ENCODE measurements at places on chromosomes 1 and 21.
A peak's percentile ranks its signal among the peaks of the same experiment; 100 is the strongest.

DNA sequence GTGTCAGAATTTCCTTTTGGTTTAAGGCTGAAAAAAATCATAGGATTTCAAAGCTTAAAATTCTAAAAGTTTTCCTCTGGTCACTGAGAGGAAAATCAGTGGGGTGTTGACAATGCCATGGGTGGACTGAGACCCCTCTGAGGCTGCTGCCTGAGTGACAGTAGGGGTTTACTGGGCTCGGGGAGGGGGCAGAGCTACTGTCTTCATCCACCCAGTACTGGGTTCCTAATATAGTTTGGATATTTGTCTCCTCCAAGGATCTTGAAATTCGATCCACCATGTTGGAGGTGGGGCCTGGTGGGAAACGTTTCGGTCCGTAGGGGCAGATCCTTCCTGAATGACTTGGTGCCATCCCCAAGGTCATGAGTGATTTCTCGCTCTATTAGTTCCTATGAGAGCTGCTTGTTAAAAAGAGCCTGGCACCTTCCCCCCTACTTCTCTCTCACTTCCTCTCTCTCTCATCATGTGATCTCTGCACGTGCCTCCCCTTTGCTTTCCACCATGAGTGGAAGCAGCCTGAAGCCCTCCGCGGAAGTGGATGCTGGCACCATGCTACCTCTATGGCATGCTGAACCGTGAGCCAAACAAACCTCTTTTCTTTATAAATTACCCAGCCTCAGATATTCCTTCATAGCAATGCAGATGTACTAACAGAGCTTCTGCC lies 72.3 kb downstream of the MAP10 start:
- no peak for DNase-seq

GRCh38 chr1:184930232-184930631 lies 44.1 kb downstream of the NIBAN1 start:
- DNase-seq, result no peak

DNA sequence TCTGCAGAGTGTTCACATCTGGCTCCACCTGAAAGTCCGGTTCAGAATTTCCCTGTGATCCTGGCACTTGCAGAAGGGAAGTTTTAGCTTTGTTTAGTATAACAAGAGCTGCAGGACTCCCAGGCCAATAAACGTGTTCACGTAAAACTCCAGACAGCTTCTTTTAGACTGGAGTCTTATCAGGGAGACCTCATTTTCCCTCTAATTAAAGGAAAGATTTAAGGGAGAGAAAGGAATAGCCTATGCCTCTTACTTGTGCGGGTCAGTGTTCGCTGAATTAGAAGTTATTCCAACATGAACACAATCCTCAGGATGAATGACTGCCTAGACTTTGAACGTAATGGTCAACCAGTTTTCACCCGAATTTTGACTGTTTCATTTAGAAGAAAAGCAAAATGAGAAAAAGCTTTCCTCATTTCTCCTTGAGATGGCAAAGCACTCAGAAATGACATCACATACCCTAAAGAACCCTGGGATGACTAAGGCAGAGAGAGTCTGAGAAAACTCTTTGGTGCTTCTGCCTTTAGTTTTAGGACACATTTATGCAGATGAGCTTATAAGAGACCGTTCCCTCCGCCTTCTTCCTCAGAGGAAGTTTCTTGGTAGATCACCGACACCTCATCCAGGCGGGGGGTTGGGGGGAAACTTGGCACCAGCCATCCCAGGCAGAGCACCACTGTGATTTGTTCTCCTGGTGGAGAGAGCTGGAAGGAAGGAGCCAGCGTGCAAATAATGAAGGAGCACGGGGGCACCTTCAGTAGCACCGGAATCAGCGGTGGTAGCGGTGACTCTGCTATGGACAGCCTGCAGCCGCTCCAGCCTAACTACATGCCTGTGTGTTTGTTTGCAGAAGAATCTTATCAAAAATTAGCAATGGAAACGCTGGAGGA lies 202.1 kb upstream of the SGIP1 start:
- peak; percentile 80 for DNase-seq

- peak; percentile 25 for DNase-seq
These were observed 65.2 kb downstream of the SIK1 start for GRCh38 chr21:43361493-43362296.

- no peak for DNase-seq
These were observed 36.2 kb downstream of the IRF2BP2 start for GRCh38 chr1:234573711-234574299.

DNA sequence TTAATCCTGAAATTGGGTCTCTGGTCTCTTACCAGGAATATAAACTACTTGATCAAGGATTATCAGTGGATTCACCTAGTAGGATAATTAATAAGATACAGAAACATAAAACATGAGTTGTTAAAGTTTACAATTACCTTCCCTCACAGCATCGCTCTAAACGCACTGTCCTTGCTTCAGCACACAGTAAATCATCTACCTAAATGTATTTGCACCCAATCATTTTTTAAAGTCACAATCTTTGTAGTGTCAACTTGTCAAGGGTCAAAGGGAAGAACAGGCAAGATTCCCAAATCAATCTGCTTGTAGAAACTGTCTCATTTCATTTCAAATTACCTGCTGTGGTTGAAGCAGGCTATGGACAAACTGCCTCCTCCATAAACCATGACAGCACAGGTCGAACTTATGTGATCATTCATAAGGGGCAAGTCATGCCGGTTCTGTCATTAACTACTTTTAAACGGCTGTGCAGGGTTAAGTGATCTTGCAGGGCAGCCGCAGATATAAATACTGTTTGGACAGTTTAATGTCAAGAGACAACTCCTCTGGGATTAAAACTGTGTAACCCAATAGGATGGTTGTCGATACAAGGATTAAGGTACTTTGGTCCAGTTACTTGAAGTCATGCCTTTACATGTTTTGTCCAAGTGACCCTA lies 93.6 kb downstream of the ZNF281 start:
- DNase-seq, result no peak

DNA sequence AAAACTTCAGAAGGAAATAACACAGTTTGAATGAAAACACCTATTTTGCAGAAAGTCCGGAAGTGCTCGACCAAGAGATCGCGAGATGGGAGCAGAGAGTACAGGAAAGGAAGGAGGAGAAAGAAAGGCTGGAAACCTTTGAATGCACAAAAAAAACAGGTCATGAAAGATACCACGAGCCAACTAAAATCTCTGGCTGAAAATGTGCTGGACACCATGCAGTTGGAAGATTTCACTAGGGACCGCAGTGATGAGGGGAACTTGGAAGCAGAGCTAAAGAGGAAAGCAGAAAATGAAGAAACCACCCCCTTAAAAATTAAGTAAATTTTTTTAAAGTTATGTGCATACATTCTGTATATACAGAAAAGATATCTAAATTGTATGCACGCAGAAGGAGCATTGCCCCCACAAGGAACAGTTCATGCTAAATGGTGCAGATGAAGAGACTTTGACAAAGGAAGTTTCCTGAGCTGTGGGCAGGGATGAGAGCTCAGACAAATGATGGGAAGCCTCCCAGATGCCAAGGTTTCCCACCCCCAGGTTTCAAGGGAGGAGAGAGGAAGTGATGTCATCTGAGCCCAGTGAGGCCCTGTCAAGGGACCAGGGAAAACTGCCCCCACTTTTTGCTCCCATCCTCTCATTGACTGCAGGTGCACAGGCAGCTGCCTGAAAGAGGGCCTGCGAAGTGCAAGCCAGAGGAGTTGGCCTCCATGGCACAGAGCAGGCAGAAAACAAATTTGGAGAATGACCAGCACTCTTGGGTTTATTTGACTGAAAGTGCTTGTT lies 52.5 kb downstream of the ETS2 start:
- DNase-seq, result no peak

DNA sequence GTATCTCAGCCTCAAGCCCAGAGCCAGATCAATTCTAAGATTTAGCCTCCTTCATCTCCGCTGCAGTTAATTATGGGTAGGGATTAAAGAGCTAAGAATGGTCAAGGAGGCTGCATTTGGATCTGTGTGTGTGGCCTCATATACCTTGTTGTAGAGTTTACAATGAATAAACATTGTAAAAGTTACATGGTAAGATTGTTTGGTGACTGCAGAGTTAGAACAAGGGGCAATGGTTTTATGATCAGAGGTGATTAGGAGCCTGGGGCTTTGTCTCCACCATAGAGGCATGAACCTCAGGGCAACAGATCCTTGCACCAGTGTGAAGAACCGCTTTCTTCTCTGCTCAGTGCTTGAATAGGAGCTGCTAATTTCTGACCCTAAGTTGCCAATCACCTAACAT lies 77.0 kb upstream of the MARK1 start:
- no peak for DNase-seq

- DNase-seq, result no peak
These were observed 110.5 kb downstream of the HHAT start for GRCh38 chr1:210438928-210439841.

DNA sequence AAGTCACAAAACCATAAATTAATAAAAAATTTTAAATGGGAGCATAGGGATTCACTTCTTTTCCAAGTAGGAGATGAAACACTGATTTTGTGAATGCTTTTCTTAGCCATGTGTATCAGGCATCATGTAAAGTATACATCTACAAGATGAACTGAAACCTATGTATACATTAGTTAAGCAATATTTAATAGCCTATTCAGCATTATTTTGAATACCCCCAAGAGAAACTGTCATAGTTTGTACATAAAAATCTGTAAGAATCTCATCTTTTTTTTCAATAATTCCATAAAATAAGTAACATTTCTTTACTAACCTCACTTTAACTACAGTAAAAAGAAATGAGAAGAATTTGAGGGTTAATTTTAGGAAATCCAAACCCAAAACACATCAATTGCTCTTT lies 348.0 kb downstream of the KCNT2 start:
- DNase-seq, result no peak

DNA sequence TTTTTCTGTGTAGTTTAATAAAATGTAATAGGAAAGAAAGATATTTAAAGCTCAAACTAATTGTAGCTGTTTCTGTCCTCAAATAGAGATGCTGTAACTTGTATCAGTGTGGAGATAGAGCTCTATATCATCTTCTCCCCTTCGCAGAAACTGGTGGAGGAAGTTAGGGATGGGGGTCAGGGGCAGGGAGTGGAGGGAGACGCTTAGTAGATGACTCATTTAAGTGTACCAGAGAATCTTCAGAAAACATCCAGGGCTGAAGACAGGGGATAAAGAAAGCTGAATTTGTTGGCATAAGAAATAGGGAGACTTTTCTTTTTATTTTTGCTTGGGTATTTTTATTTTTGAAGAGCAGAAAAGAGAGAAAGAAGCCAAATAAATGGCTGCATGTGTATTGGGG lies 282.6 kb upstream of the DPYD start:
- DNase-seq, result no peak

DNA sequence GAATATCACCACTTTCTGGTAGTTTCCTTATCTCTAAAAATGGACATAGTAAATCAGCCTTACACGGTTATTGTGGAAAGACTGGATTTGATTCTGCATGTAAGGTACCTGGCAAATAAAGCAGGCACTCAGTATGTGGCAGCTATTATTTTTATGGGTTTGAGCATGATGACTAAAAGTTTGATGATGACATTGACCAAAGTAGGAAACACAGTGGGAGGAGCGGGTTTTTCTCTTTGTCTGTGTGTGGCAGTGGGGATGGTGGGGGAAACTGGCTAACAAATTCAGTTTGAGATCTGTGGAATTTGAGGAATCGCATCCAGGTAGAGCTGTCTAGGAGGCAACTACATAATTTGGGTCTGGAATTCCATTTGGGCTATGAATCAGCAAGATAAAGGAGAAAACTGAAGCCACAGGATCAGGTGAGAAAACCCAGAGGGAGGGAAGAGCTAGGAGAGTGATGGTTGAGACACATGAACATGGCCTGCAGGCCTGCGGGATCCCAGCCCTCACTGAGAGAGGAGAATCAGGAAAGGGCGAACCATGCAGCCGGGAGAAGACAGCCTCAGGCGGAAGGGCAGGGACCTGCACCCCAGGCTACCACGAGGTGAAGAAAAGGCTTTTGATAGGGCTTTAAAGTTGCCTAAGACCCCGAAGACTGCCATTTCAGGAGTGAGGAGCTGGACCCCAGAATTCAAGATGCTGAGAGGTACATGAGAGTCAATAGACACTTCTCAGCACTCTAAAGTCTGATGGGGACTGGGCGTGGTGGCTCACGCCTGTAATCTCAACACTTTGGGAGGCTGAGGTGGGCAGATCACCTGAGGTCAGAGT lies 52.2 kb downstream of the MEF2D start:
- DNase-seq, result peak; percentile 52

- peak; percentile 69 for DNase-seq
These were observed 1.2 kb upstream of the HIVEP3 start for GRCh38 chr1:41919764-41920397.

GRCh38 chr1:38139738-38140487 lies 93.3 kb upstream of the POU3F1 start:
- DNase-seq, result peak; percentile 73

DNA sequence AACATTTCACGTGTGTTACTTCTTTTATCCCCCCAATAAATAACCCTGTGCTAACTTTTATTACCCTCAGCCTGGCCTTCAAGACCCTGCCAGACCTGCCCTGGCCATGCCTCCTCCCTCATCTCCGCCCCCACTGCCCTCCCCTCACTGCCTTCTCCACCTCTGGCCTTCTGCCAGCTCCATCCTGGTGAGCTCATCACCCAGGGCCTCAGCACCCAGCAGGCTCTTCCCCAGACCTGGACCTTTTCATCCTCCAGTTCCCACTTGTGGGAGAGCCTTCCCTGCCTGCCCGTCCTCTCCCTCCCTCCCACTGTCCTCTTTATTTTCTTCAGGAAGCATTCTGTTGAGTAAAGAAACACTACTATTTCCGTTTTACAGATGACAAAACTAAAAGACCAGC lies 72.0 kb downstream of the SLC66A1 start:
- no peak for DNase-seq

- DNase-seq, result peak; percentile 53
These were observed 20.9 kb upstream of the SLC1A7 start for GRCh38 chr1:53163291-53163768.

GRCh38 chr1:50109116-50109515 lies 396 bp downstream of the ELAVL4 start:
- DNase-seq, result no peak

- DNase-seq, result no peak
These were observed 27.5 kb downstream of the EPHA2 start for GRCh38 chr1:16128338-16128741.

DNA sequence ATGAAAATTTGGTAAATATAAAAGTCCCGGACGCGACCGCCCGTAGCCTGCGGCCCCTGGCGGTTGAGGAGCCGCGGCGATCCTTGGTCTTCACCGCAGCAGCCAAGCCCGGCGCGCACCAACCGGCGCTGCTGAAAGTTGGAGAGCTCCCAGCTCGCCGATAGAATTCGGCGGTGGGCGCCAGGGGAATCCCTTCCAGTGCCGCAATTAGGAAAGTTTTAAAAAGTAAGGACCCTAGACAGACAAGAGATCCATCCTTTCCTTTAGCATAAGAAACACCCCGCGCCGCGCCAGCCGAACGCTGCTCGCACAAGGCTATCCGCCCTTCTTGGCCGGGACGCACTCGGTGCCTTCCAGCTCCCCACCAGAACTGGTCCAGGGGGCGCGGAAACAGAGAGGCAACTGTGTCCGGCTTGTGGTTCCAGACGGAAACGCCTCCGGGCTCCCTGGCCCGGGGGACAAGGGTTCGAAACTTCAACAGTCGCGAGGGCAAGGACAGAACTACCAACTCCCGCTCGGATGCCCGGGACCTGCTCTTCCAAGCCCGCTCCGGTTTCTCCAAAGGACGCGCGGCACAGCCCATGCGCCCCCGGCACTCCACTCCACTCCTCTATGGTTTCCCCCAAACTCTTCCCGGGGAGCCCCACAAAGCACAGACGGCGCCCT lies 1.7 kb downstream of the FAM78B start:
- peak; percentile 84 for DNase-seq
